Activated CD8-positive, alpha-beta memory T cell treated with anti-CD3 and anti-CD28 coated beads for 1 hour (primary cell): ENCODE measurements at places on chromosomes 2 and 18.
A peak's percentile ranks its signal among the peaks of the same experiment; 100 is the strongest.

GRCh38 chr2:51013079-51013932, 18.6 kb downstream of the NRXN1 start:
- no peak for DNase-seq

DNA sequence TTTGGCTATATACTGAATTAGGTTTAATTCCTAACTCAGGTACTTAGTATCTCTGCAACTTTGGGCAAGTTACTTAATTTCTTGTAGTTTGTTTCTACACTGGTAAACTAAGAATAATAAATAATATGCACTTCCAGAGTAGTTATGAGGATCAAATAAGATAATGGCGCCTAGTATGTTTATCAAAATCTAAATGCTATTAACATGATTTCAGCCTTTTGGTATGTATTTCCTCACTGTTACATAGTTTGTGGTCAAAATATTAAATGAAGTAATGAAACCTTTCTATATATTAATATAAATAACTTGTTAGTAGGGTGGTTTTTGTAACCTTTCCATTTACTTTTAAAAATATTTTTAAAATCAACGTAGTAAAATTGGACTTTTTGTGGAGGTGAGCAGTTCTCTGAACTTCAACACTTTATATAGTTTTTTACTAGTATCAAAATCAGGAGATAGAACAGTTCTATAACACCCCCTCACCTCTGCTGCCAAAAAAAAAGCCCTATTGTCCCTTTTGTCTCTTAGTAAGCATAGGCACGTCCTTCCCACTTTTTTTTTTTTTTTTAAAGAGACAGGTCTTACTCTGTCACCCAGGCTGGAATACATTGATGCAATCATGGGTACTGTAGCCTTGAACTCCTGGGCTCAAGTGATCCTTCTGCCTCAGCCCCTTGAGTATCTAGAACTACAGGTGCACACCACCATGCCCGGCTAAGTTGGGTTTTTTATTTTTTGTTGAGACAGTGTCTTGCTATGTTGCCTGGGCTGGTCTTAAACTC, 44.8 kb downstream of the RAB3GAP1 start:
- DNase-seq, result no peak

DNA sequence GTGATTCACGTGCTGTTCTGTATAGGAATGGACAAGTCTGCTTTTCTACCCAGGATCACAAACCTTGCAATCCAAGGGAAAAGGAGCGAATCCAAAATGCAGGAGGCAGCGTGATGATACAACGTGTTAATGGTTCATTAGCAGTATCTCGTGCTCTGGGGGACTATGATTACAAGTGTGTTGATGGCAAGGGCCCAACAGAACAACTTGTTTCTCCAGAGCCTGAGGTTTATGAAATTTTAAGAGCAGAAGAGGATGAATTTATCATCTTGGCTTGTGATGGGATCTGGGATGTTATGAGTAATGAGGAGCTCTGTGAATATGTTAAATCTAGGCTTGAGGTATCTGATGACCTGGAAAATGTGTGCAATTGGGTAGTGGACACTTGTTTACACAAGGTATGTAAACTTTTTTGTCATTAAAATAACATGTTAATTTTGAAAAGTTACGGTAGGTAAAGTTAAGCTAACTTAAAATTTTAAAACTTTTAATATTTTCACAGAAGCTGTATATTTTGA, 33.0 kb downstream of the PPM1B start:
- no peak for DNase-seq

- no peak for DNase-seq
These were observed 137.1 kb upstream of the TWIST2 start for GRCh38 chr2:238710787-238711186.

- DNase-seq, result no peak
These were observed 223.6 kb downstream of the LRRTM1 start for GRCh38 chr2:80080957-80081356.

GRCh38 chr2:221444106-221444505, 128.0 kb downstream of the EPHA4 start:
- DNase-seq, result no peak

DNA sequence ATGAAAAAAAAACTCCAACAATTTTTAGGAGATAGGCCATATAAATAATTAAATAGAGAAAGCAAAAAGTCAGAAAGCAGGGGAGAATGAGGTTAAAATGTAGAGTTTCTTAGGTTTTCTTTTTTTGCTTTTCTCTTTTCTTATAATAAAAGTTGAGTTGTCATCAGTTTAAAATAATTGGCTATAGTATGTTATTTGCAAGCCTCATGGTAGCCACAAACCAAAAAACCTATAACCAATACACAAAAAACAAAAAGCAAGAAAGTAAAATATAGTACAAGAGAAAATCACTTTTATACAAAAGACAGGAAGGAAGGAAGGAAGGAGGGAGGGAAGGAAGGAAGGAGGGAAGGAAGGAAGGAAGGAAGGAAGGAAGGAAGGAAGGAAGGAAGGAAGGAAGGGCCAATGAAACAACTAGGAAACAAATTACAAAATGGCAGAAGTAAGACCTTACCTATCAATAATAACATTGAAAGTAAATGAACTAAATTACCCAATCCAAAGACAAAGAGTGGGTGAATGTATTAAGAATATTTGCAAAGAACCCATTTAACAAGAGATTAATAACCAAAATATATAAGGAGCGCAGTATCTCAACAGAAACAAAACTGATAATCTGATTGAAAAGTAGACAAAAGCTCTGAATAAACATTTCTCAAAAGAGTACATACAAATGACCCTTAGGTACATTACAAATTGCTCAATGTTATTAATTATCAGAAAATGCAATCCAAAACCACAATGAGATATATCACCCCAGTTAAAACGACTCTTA, 541.3 kb upstream of the LRRTM4 start:
- DNase-seq, result no peak

- DNase-seq, result no peak
These were observed 593.1 kb downstream of the TMX3 start for GRCh38 chr18:68121826-68122225.

DNA sequence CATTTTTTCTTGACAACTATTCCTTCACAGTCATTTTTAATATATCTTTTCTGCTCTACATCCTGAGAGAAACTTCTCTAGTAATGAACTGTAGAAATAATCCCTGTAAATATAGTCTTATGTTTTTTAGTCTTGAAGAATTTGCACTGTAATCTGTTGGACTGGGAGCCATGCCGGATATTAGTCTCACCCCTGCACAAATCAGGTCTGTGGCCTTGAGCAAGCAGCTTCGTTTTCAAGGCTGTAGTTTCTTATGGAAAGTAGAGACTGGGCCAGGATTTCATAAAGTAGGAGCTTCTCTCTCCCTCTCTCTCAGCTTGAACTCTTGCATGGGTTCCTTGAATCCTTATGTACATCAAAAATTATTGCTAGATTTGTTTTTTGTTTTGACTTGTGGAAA, 8.7 kb downstream of the FARP2 start:
- DNase-seq, result no peak

- DNase-seq, result no peak
These were observed 901 bp downstream of the SPOPL start for GRCh38 chr2:138502255-138503086.

- no peak for DNase-seq
These were observed 165.5 kb downstream of the PHLPP1 start for GRCh38 chr18:62880673-62881364.

GRCh38 chr2:47869859-47870595, 36.3 kb downstream of the FBXO11 start:
- DNase-seq, result no peak

DNA sequence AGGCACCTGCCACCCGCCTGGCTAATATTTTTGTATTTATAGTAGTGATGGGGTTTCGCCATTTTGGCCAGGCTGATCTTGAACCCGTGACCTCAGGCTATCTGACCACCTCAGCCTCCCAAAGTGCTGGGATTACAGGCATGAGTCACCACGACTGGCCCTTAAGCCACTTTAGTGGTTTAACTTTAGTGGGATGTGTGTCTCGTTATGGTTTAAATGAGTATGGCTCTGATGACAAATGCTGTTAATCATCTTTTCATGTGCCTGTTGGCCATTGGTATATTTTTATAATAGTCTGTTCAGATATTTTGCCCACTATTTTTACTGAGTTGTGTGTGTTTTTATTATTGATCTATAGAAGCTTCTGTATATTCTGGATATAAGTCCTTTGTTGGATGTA, 205.9 kb downstream of the MYO1B start:
- no peak for DNase-seq

- no peak for DNase-seq
These were observed 5.5 kb downstream of the CYP1B1 start for GRCh38 chr2:38070438-38070837.

DNA sequence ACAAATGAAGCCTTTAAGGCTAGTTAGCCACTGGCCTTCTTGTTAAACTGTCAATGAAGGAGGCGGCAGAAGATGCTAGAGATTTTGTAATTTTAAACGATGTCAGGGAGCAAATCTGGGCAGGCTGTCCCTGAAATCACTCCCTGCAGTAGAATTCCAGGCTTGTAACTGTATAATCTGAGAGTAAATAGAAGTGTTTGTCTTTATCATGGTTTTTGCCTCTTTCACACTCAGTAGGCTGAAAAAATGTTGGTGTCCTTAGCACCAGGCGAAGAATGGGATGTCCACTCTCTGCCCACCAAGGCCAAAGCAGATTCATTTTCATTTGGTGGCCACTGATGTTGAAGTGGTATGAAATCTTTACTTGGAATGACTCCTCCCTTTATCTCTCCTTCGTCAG, 136.9 kb upstream of the THSD7B start:
- DNase-seq, result no peak

DNA sequence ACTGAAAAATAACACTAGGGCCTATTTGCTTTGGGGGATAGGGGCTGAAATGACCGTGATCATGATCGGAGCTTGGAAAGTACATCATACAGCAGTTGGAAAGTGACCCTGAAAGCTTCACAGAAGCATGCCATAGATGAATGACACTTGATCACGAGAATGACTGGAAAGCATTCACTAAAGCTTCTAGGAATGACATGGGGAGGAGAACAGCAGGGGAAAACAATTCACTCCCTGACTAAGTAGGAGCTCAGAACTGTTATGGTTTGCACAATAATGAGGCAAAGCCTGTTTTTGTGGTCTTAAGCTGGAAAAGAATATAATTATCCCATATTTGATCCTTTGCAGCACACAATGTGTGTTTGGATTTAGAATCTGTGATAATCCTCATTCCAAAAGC, 237.5 kb downstream of the NOL4 start:
- DNase-seq, result no peak

DNA sequence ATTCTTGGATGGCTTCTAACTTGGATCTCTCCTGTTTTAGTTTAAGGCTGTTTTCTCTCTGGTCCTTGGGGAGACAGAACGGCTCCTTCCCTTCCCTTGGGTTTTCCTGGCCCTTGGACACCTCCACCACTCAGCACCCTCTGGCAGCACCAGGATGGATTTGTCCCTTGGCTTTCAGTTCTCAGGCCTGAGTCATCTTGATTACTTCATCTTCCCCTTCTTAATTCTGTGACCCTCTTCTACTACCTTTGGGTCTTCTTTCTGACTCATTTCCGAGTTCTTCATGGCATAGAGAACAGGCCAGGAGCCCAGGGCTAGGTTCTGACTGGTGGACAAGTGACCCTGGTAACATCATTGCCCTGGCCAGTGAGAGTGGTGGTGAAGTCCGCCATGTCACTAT, 14.9 kb downstream of the IGFBP2 start:
- no peak for DNase-seq

DNA sequence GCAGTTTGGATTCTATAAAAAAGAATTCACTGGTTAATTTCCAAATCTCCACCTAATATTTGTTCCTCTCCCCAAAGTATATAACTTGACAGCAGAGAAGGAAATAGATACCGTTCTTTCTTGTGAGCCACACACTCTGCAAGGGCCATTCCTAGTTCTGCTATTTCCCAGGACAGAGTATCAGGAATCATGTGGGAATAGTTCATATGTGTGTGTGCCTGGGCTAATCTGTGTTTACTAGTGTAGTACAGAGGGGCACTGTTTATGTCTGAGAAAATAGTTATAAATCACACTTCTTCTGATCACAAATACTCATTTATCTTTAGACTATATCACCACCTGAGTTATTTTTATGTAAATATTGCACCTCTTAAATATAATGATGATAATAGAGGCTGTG, 296.7 kb downstream of the ARHGAP15 start:
- no peak for DNase-seq

DNA sequence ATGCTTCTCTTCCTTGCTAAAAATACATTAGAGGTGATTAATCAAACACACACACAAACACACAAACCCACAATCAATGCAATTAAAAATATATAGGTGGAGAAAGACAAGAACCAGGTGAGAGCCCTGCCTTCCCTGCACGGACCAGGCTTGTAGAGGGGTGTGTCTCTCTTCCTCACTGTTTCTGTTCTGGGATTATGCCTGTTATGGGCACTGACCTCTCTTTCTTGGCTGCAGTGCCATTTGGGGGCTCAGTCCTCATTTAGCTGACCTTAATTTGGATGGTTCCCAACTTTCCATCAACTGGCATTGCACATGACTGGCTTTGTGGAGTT, 89.8 kb downstream of the SH3RF3 start:
- no peak for DNase-seq

- no peak for DNase-seq
These were observed 42.3 kb downstream of the RFX8 start for GRCh38 chr2:101432411-101433181.

- no peak for DNase-seq
These were observed 624 bp downstream of the ZNF516 start for GRCh38 chr18:76494231-76495005.

GRCh38 chr2:48114256-48114655, 208.0 kb upstream of the FBXO11 start:
- peak; percentile 8 for DNase-seq

DNA sequence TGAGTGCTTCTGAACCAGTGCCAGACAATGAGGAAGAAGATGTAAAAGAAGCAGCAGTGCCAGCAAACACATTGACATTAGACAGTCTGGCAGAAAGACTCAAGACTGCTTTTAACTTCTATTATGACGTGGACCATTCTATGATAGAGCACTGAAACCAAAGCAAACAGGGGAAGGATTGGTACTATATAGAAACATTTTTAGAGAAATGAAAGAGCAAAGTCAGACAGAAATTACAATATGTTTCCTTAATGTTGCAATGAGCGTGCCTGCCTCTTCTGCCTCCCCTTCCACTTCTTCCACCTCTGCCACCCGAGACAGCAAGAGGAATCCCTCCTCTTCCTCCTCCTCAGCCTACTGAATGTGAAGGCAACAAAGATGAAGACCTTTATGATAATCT, 39.7 kb downstream of the DHX57 start:
- DNase-seq, result no peak

GRCh38 chr18:51480407-51481261, 283.2 kb upstream of the MEX3C start:
- no peak for DNase-seq

DNA sequence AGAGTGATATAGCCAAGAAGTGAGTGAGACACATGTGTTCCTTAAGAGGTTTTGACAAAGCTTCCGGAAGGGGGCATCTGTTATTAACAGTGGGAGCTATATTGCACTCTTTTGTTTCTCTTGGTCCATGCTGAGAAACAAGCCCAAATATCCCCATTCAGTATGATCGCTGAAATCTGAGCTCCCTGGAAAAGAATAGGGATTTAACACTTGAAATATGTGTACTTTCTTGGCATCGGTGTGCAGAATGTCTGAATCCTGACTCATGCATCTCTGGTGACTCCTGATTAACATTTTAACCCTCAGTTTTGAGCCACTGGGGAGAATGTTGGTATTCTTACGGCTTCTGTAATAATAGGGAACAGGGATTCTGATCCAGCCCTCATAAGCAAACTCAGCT, 448.1 kb downstream of the TSN start:
- DNase-seq, result no peak

GRCh38 chr2:238883421-238883901, 35.6 kb downstream of the TWIST2 start:
- no peak for DNase-seq

GRCh38 chr2:72998724-72999123, 72.8 kb downstream of the SFXN5 start:
- no peak for DNase-seq
